Tibial artery (tissue), 4 donors: ENCODE measurements at places on chromosomes 7 and 10.

DNA sequence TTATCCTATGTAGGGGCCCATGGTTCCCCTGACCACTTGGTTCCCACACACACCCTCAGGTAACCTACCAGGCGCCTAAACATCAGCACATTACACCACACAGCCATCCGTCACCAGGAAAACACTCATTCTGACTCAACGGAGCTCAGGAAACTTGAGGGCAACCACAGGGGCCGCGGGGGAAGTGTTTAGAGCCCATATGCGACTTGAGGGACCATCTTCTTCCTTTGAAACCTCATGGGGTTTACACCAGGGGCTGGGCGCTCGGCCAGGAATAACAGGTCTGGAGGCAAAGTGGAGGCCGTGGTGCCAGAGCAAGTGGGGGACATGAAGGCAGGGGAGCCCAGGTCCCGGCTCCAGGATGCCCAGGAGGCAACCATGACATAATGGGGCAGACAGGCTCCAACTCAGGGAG, 1.5 kb downstream of the STX1A start:
- no peak for DNase-seq

- no peak for DNase-seq
Measured at GRCh38 chr7:44288381-44288685, 37.1 kb downstream of the CAMK2B start.

GRCh38 chr7:100190048-100190711, 12.5 kb downstream of the STAG3 start:
- no peak for DNase-seq

GRCh38 chr10:69146759-69147158, 22.8 kb downstream of the VPS26A start:
- DNase-seq, result no peak

DNA sequence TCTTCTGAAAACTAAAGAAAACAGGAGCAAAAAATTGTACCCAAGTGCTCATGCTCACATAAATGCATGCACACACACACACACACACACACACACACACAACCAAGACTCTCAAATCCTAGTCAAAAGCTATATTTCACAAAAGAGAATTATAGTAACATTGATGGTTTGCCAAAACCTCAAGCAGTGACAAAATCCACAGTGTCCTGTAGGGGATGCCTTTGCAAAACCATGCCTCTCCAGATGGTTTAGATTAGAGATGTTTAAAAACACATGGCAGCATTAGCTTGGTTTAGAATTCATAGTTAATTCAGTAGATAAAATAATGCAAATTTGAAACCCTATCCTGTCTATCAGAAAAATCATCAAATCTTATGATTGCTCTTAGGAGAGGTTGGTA, 232.2 kb downstream of the DYNC1I1 start:
- DNase-seq, result no peak

GRCh38 chr7:45150199-45150598, 7.4 kb upstream of the RAMP3 start:
- DNase-seq, result peak; percentile 21

GRCh38 chr10:110944792-110945396, 25.5 kb downstream of the SHOC2 start:
- no peak for DNase-seq

DNA sequence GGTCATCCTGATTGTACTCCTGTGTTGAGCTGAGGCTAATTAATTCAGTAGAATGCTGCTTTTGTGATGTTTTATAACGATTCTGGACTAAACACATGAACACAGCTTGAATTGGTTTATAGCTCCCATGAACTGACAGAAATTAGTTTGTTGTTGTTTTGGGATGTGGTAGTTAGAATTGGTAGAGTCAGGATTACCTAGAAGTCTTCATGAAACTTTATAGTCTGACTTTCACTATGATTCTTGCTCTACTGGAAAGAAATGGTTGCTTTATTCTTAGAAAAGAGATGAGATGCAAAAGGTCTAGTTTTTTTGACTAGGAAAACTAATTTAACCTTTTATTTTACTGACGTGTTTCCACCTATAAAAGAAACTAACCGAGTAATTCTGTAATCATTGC, 23.4 kb upstream of the TRUB1 start:
- DNase-seq, result no peak

DNA sequence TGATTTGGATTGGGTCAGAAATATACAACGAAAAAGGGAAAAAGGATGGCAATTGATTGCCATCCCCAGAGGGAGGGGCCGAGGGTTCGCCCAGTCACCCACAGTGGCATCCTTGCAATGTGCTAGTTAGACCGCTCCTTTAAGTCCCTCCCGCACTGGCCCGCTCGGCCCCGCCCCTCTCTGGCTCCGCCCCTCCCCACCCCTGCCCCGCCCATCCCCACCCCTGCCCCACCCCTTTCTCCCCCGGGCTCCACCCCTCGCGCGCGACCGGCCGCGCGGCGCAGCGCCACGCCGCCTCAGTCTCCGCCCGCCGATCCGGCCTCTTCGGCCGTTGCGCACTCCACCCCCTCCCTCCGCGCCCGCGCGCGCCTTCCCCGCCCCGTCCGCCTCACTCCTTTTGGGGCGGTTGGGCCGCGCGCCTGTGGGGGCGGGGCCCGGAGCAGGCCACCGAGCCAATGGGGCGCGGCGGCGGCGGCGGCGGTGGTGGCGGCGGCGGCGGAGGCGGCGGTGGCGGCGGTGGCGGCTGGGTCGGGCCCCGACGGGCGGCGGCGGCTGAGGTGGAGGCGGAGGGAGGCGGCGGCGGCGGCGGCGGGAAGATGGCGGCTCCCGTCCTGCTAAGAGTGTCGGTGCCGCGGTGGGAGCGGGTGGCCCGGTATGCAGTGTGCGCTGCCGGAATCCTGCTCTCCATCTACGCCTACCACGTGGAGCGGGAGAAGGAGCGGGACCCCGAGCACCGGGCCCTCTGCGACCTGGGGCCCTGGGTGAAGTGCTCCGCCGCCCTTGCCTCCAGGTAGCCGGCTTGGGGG, at the start of gene VKORC1L1:
TSS of gene VKORC1L1 (plus strand) at position 299 of the 806 bp plus-strand sequence. CDS start at position 597, 298 bp downstream.
- peak; percentile 98 for DNase-seq

- no peak for DNase-seq
Measured at GRCh38 chr10:22683140-22683389, 31.3 kb downstream of the PIP4K2A start.

- DNase-seq, result no peak
Measured at GRCh38 chr10:100838986-100839385, 73.8 kb upstream of the SLF2 start.

DNA sequence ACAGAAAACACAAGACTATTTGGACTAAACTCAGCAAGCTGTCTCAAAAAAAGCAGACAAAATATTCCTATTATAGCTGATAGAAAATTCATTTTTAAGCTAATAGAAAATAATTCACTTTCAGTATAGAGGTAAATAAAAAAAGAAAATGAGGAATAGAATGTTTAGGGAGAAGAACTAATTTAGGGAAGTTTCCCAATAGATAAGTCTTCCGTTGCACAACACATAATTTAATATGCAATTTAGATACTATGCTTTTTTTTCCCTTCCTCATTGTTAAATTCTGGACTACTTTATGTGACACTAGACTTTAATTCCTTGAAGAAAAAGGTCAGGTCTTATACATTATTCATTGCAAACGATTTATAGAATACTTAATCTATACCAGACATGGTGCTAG, 10.3 kb downstream of the PNPLA8 start:
- no peak for DNase-seq

DNA sequence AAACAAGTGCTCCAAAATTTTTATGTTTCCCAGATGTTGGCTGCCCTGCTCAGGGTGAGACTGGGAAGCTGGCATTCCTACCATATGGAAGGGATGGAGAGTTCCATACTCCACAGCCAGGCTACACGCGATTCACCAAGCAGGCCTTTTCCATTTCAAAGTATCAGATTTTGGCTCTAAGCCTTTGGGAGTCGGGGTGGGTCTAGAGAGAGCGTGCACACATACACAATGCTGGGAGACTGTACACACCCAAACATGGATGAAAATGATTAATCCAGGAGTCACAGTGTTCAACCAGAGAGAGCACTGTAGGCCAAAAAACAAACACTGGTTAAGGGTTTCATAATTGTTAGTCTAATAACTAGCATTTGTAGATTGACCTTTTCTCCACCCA, 295.0 kb downstream of the BICC1 start:
- DNase-seq, result peak; percentile 28

DNA sequence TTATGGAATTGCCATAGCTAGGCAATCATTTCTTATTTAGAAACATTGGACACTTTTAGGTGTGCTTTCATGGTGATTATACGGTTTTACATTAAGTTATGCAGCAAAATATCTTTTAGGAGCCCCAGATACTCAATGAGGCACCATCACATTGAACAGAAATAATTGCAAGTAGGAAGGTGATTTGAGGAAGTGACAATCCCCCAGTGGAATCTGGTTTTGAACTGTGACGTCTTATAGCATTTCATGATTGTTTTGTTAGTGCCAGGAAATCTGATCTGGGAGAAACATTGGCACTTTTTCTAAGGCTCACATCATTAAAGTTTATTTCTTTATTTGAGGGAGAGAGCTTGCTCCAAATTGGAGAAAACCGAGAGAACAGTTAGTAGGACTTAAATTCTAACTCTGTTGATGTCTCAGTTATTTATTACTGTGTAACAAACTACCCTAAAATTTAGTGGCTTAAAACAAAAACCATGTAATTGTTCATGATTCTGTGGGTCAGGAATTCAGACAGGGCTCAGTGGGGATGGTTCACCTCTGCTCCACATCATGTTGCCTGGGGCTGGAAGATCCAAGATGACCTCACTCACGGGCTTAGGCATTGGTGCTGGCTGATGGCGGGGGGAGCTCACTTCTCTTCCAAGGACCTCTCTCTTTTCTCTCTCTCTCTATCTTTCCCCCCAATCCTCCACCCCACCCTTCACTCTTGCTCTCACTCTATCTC, 78.2 kb upstream of the STEAP1B start:
- no peak for DNase-seq

DNA sequence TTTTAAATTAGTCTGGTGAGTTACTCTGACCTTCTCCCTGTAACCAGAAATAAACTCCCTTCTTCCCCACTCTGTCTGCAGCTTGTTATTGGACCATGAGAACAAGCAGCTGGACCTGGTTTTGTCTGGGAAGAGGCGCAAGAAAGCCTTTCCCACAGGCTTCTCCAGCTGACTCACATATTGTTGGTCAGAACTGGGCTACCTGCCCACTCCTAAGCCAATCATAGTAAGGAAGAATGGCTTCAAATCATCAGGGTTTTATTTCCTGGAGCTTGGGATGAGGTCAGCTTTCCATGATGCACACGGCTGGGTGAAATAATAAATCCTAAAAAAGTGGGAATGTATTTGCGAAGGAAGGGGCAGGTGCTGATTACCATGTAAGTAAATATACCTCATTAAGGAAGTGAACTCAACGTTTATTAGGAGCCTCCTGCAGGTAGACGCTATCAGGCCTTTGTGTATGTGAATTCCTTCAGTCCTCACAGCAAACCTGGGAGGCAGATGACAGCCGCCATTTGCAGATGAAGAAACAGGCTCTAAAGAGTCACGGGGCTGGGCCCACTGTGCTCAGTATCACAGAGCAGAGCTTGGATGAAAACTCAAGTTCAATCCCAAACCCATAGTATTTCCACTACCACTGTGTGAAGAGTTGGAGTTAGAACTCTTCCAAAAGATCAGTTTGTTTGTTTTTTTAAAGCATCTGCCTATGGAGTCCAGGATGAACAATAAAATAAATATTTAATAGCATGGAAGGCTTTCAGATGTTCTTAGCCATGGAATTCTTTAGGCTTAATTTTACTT, 32.8 kb downstream of the IL15RA start:
- DNase-seq, result peak; percentile 93

GRCh38 chr7:131583430-131583829, 27.0 kb upstream of the PODXL start:
- DNase-seq, result no peak

GRCh38 chr7:147245274-147245673, 1128.7 kb downstream of the CNTNAP2 start:
- no peak for DNase-seq

GRCh38 chr10:116208956-116209567, 63.9 kb downstream of the GFRA1 start:
- no peak for DNase-seq

DNA sequence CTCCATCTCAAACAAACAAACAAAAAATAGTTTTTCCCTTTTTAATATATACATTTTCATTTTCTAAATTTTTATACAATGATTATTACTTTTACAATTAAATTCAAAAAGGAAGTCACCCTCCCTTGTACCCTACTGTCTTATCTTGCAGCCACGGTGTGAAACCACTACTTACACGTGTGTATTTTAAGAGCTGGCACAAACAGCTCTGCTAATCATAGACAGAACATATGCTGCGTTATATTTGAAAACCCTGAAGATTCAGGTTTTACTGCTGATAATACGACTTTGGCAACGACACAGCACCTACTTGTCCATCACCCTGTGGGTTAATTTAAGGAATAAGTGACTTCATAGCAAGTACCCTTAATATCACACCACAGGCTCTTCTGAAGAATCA, 991 bp downstream of the ANKRD61 start:
- DNase-seq, result no peak

DNA sequence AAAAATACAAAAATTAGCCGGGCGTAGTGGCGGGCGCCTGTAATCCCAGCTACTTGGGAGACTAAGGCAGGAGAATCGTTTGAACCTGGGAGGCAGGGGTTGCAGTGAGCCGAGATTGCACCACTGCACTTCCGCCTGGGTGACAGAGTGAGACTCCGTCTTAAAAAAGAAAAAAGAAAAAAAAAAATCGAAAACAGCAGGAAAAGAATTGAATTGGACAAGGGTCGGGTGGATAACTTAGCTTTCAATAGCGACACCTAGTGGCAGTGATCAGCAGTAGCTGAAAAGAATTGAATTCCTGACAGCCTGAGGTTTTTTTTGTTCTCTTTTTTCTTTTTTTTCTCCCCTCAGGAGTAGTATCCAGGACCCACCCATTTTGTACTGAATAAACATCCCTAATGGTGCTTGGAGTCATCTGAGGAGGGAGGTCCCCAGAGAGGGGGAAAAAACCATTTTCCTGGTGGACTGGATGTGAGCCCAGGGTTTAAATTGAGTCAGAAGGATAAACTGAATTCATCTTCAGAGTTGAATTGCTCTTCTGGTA, 55.1 kb downstream of the CYCS start:
- DNase-seq, result peak; percentile 62

DNA sequence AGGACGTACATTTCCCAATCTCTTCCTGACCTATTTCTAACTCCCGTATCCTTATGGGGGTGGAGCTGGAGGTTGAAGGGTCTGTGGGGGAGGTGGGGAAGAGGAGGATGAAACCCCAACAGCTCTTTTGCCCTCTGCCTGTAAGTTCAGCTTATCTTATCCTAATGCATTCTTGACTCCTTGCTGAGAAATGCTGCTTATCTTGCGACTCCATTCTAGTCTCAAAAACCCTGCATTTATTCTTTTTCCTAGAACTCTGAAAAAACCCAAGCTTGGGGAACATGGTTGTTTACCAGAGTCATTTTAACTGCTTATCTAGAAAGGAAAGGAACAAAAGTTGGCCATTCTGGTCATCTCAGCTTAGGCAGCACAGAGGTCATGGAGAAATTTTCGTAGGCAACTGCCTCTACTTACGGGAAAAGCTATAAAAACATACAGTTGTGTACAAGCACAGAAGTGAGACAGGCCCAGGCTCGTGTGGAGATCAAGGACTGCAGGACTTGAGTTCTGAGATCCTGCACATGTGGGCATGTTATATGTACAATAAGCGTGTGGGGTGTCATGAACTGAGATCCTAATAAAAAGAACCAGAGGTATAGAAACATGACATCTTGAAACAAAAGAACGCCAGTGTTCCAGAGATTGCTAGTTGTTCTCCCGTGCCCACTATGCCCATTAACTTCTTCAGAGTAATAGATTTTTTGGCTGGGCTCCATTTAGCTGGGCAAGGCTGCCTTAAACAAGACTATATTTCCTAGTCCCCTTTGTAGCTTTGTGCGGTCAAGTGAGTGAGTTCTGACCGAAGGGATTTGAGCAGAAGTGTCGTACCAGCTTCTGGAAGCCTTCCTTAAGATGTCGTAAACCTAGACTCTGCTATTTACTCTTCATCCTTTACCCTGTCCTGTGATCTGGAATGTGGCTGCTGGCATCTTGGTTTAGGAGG, 9.6 kb downstream of the INMT start:
- peak; percentile 55 for DNase-seq
